ENCODE measurements at places on chromosomes 6 and 20.

DNA sequence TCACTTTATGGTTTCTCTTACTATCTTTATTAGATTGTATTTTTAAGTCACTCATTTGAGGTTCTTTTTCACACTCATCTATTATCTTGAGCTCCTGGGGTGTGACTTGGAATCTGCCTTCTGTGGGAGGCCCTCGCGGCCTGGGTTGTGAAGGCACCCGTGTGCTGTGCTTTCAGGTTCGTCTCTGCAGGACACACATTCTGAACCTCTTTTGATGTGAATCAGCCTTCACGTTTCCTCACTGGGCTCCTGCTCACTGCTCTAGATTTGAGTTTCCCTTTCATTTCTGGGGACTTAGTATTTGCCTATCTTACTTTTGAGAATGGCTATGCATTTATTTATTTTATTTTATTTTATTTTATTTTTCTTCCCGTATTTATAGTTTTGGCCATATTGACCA, 97.8 kb downstream of the PACRG start:
- no peak for DNase-seq

DNA sequence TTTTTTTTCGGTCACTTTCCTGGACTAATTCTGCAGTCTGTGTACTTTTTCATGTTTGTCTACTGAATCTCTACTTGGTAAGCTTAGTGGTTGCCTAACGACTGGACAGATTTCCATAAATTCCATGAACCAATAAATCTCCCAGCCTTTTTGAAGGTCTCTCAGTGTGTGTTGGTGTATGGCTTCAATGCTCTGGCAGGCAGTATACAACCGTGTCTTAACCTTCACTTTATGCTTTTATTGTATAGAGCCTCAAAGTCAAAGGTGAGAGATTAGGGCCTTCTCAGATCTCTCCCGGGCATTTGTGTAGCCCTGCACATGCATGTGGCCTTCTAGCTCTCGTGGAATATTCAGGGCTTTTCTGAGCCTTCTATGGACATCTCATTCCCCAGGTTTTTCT, 14.3 kb upstream of the CMTR1 start:
- no peak for DNase-seq

DNA sequence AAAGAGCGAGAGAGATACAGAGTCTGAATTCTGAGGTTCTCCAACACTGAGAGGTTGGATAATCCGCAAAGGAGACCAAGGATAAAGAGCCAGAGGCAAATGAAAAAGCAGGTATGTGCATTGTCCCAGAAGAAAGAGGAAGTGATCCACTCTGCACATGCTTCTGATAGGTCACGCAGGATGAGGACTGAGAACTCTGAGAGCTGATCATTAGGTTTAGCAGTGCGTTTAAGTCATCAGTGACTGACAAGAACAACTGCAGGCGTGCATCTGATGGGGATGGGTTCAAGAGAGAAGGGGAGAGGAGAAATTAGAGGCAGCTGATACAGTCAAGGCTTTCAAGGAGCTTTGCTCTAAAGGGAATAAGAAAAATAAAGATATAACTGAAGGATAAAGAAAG, 301.2 kb upstream of the SGK1 start:
- no peak for DNase-seq

GRCh38 chr6:112225691-112226090, 28.7 kb downstream of the LAMA4 start:
- DNase-seq = no peak

- no peak for DNase-seq
Observed at GRCh38 chr6:26220145-26220970, 133.1 kb downstream of the HFE start.

Data from activated T-helper 1 cell treated with anti-CD3 and anti-CD28 coated beads, Interleukin-2, amount 50 U/mL, for 16 hours (primary cell).